ENCODE measurements at places on chromosomes 5 and 9.

GRCh38 chr5:157855404-157855994 lies 3.4 kb downstream of the CLINT1 start:
- DNase-seq = peak; percentile 65

- no peak for DNase-seq
Observed at GRCh38 chr5:131671994-131672655, 37.1 kb upstream of the RAPGEF6 start.

DNA sequence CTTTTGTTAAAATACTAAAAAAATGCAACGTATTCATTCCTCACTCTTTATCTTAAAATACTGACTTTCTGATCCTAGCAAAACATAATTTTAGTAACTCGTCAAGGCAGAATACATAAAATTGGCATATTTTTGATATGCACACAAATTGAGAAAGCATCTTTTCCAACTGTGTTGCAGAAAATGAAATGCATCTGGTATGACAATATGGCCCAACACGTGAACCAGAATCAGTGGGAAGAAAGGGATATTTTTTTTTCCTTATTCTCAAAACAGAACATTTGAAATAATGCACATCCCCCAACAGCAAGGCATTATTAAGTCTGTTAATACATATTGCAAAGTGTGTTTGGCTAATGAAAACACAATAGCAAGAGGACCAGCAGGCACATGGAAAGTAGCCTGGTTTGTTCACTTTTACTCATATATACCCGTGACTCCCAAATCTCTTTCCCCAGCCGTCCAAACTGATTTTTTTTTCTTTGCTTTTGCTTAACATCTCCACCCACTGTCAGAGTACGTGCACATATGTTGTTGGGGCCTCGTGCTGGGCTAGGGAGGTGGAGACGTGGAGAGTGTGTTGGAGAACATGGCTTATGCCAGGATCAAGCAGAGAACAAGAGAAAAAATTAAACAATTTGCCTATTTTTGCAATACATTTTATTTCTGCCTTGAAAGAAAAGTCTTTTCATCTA lies 4.3 kb downstream of the MCTP1 start:
- peak; percentile 22 for DNase-seq

- DNase-seq = no peak
Observed at GRCh38 chr5:157511651-157512644, 51.9 kb downstream of the NIPAL4 start.

- DNase-seq = no peak
Observed at GRCh38 chr5:139662617-139663016, 14.5 kb downstream of the CXXC5 start.

DNA sequence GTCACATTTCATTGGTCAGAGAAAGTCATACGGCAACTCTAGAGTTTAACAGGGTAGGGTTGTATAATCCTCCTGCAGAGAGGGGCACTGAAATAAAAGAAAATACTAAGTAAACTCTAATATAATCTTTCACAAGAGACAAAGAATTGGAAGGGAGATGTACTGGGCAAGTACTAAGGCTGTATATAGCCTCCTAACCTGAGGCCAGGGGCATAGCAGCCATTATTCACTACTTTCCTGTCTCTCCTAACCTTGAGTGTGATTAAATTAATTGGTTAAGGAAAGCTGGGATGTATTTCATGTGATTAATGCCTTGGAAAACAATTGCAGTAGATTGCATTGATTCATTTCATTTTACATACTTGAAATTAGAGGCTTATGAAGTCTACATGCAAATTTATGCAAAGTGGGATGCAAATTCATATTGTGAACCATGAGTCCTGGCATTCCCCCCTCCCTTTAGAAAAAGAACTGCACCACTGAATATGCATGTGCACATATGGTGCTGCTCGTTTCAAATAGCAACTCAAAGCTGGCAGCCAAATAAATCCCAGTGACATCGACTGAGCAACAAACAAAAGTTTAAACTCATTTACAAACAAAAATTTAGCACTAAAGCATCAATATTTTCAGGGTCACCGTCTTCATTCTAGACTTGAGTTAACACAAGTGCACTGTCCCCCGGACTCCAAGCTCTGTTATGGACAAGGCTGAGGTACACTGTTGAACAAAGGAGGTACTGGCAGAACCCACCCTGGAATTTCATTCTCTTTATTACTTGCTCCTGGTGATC lies 70.0 kb downstream of the DMAC1 start:
- no peak for DNase-seq

GRCh38 chr5:148687427-148687826 lies 33.1 kb upstream of the HTR4 start:
- peak; percentile 77 for DNase-seq

DNA sequence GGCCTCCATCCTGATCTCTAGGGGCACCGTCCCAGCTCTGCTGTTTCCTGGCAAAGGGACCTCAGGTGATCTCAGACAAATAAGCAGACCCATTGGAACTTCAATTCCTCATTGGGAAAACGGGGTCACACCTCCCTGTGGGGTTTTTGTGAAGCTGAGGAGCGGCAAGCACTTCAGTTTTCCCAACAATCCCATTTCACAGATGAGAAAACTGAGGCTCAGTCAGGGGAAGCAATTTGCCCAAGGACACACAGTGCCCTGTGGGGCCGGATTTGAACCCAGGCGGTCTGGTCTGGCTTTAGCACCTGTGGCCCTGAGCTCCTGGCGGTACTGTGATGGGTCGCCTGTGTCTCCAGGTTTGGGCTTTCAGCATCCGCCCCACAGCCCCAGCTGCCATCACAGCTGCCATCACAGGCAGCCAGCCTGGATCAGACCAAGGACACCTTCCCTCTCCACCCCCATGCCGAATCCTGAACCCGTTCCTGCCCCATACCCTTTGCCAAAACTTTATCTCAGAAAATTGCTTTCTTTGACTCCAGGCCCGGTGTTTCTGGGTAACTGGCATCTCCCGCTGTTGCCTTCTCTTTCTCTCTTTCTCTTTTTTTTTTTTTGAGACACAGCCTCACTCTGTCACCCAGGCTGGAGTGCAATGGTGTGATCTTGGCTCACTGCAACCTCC lies 26.4 kb downstream of the NCS1 start:
- DNase-seq = peak; percentile 17

DNA sequence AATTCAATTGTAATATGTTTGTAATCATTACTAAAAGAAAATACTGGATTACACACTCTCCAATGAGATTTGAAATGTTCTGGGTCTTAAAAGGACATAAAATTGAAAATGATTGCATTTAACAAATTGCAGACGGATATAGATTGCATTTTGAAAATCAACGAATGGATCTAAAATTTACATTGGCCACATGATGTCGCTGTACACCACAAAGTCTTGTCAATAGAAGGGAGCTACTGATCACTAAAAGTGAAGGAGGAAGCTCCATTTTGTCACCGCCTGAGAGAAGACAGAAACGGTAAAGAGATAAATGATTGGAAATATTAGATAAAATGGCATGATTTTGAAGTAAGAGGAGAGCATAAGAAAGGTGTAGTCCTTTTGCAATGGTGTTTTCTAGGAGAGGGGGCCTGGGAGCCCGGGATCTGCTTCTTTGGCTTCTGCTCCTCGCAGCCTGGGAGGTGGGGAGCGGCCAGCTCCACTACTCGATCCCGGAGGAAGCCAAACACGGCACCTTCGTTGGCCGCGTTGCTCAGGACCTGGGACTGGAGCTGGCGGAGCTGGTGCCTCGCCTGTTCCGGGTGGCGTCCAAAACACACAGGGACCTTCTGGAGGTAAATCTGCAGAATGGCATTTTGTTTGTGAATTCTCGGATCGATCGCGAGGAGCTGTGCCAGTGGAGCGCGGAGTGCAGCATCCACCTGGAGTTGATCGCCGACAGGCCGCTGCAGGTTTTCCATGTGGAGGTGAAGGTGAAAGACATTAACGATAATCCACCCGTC lies at the start of gene PCDHA1:
PCDHA1 (plus strand) TSS at position 236 of the 782 bp plus-strand sequence.
- no peak for DNase-seq

DNA sequence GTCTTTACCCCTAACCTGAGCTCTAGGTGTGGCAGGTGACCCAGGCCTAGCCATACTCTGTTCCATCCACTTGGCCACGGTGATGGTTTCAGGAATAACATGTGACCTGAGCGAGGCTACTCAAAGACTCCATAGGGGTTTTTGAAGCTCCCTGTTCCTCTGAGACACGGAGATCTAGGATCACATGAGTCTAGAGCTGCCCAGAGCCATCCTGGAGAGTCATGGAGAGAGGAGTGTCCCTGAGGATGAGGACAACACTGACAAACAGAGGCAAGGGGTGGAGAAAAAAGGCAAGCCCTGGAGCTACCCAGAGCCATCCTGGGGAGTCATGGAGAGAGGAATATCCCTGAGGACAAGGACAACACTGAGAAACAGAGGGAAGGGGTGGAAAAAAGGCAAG lies 29.5 kb upstream of the PCA3 start:
- DNase-seq = no peak

GRCh38 chr5:157744051-157745011 lies 819 bp downstream of the LSM11 start:
- DNase-seq = peak; percentile 65

- no peak for DNase-seq
Observed at GRCh38 chr5:1538276-1538675, 14.5 kb upstream of the LPCAT1 start.

DNA sequence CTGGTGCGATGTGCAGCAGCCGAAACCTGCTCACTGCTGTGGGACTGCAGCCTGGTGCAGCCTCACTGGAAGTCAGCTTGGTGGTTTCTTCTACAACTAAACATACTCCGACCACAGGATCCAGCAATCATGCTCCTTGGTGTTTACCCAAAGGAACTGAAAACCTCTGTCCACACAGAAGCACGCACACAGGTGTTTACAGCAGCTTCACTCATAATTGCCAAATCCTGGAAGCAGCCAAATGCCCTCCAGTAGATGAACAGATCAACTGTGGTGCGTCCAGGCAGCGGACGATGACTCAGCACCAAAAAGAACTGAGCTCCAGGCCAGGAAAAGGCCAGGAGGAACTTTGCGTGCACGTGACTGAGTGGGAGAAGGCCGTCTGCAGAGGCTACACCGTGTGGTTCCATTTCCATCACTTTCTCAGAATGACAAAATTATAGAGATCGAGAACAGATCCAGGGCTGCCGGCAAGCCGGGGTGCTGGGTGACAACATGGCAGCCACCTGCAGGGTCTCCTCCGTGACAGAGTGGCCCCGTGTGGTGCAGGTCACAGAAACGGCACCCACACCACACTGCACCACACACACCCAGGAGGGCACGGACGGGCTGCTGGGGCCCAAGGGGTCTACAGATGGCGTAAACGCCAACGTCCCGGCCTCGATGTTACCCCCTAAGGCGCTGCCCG lies 23.1 kb upstream of the NSMF start:
- DNase-seq = no peak

GRCh38 chr5:58648846-58649245 lies 66.0 kb downstream of the RAB3C start:
- DNase-seq = no peak

- no peak for DNase-seq
Observed at GRCh38 chr9:128587453-128587852, 35.1 kb downstream of the SPTAN1 start.

DNA sequence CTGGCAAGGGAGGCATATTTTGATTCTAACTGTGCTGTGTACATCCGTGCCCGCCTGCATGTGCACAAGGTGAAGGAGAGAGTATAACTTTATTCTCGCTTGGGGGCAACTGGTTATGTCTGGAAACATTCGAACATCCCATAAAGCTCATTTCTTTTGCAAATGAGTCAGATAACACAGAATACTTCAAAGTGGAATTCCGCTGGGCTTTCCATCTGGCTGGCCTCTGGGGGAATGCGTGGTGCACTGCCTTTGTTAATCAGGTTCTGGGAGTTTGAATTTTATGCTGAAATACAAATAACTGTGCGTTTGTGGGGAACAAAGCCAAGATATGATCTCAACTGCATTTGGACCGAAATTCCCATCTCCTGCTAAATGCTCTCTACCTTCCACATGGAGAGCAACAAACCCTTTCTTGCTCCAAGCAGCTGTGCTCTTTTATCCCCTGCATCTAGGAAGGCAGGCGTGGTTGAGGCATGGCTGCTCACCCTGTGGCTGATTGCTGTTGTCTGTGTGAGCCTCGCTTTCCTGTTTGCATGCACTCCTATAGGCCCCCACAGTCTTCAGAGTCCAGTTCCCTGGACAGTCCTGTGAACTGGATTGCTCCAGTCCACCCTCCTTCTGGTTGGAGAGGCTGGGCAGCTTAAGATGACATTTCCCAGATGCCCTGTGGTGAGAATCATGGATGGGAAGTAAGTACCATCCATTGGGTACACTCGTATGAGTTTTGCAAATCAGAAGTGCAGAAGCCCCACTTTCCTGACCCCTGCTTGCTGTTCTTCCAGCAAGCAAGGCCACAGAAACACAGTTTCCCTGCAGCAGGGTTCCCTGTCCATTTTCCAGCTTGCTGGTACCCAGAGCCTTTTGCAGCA lies 82.9 kb upstream of the ALDH1B1 start:
- DNase-seq = peak; percentile 7

DNA sequence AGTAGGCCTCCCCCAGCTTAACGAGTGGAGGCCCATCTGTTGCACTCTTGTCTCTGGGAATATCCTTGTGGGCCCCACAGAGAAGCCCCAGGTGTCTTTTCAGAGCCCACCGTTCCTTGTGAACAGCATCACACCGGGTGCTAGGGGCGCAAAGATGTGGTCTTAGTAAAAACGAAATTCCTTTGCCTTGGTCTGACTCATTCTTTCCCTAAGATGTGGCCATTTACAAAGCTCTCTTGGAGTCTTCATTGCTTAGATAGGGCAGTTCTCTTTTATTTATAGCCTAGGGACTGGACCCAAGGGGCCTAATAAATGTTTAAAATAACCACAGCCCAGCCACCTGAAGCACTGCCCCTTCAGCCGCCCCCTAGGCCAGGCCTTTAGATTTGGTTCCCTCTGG lies 52.8 kb upstream of the RPL26L1 start:
- no peak for DNase-seq

GRCh38 chr9:126623314-126623666 lies 9.6 kb downstream of the LMX1B start:
- no peak for DNase-seq

DNA sequence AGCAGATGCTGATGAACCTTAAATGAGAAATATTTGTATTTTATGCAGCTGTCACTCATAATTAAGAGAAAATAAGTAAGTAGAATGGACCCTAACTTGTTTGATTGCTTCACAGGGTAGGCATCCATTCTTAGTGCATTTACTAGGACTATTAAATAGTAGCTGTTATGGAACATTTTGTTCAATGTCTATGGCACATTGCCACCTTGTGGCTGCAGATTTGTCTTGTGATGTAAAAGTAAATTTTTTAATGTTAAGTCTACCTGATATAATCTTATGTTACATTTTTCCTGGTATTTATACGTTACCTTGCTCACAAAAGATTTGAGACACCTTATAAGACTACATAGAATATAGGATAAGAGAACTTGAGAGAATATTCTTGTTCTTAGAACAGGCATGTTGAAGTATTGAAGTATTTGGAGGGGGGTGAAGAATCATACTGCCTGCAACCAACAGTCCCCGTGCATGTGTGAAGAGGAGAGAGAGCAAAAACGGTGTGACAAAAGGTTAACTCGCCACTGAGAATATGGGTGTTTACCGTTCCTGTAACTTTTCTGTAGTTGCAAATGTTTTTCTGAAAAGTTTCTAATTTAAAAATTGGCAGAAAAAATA lies 161.1 kb downstream of the MAST4 start:
- peak; percentile 66 for DNase-seq

DNA sequence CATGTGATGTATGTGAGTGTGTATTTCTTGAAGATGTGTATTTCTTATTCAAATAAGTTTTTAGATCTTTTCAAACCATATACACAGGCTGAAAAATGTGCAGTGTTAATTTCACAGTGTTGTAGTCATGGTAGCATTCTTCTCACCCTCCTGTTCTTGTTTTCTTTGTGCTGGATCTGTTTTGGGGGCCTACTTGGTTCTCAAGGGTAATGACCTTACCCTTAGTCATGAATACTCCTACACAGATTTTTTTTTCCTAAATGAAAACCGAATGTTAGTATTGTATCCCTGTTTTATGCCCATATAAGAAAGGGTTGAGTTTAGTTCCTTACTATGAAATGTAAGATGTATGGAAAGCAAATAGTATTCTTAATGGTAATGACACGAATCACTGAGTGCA lies 88.0 kb downstream of the SLC44A1 start:
- no peak for DNase-seq
